ENCODE measurements at places on chromosomes 7 and 10.

DNA sequence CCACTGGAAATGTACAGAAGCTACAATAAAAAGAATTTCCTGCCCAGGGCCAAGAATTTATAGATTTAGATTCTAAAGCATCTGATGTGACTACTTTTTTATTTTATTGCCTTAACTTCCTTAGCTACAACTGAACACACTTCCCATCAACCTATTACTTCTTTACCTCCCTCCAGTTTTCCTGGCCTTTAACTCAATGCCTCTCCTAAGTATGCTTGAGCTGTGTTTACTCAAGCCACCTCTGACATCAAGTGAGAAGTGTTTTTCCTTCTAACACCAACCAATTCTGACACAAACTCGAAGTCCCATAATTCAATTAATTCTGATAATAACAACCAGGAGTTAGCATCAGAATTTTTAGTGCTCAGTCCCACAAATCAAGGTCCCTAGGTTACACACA lies 170.0 kb downstream of the IMMP2L start:
- no peak for DNase-seq

DNA sequence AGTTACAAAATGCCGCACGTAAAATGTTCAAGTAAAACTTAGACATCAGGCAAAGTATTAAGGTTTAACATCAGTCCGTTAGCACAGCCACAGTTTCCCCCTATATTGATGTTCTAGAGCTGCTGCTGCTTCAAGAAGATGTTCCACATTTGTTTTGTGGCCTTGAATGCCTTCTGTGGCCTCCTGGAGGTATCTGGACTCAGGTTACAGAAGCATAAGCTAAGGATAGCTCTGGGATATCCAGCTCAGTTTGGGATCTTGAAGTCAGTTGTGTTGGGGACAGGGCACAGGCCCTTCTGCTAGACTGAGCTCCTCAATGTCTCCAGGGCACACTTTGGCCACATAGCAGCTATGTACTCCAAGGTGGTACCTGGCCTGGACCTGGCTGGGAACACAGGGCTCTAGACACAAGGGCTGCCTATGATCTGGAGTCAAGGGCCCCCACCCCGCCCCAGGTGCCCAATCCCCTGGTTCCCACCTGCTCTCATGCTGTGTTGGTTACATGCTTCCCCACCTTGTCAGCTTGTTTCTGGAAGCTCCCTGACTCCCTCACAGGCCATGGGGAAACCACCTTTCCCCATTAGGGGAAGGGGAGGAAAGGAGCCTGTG lies 4.7 kb downstream of the PYROXD2 start:
- no peak for DNase-seq

DNA sequence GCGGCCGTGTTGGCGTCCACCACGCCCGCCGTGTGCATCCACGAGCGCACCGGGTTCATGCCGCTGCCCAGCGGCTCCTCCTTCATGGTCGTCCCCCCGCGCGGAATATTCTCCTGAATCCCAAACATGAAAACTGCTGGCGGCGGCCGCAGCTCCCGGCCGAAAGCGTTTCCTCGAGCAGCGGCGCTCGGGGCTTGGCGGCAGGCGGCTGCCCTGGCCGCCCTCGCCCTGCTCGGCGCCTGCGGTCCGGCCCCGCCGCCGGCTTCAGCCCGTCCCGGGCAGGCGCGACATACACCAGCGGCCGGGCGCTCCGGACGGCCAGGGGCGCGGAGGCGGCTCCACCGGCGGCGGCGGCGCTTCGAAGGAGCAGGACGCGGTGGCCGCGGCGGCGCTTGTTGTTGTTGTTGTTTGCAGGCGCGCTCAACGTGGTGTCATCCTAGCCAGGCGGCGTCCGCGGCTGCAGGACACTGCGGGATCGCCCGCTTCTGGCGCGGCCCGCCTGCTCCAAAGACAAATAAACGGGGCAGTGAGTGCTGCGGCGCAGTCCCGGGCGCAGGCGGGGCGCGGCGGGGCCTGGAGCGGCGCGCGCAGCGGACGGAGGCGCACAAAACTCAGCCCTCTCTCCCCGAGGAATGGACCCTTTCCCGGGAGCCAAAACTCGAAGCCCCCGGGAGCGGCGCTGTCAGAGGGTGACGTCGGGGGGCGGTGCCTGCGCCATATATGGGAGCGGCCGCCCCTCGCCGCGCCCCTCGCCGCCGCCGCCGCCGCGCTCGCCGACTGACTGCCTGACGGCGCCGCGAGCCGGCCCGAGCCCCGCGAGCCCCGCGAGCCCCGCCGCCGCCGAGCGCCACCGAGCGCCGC lies at the start of gene EBF3:
Gene EBF3 (minus strand): TSS at position 634 of the 861 bp plus-strand sequence. CDS start 506 bp downstream, at position 128.
- no peak for DNase-seq

GRCh38 chr10:122207596-122207995 lies 63.5 kb upstream of the BTBD16 start:
- DNase-seq: peak; percentile 73

GRCh38 chr7:157001920-157002818 lies 8.3 kb downstream of the MNX1 start:
- DNase-seq: no peak

- DNase-seq: no peak
These were observed 73.5 kb downstream of the CDK6 start for GRCh38 chr7:92762851-92763250.

DNA sequence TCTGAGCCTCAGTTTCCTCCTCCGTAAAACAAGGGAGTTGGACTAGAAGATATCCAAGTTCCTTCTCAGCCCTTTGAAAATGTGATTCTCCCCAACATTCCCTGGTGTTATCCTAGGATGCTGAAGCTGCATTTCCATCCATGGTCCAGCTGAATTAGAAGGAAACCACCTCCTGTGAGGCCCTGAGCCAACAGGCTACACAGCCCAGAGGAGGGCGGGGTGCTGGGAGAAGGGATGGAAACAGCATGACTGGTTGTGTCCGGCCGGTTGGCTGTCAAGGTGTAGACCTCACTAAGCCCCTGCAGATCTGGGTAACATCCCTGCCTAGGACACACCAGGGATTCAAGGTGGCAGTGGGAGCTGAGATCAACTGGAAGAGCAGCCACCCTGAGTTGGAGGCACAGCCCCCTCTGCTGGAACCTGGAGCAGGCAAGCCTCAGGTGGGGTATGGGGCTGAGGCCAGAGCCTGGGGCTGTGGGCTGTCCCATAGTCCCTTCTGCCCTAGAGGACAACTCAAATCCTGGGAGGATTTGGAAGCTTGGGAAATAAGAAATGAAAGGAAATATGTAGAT lies 72.0 kb downstream of the PAX2 start:
- no peak for DNase-seq

DNA sequence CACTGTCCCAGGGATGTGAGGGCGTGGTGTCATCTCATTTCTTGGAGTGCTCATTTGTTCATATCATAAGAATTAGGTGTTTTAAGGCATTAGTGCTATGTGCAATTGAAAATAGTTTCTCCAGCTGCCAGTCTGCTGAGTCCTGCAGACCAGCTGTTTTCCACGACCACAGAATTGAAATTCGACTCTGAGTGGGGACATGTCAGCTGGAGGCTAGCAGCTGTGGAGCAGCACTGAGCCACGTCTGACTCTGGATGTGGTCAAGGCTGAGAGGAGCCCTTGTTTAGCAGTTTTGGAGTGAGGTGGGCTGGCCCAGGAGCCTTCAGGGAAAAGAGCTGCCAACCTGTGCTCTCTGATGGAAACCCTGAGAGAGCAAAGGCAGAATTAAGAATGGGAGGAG lies 156.3 kb upstream of the GRB10 start:
- DNase-seq: no peak

DNA sequence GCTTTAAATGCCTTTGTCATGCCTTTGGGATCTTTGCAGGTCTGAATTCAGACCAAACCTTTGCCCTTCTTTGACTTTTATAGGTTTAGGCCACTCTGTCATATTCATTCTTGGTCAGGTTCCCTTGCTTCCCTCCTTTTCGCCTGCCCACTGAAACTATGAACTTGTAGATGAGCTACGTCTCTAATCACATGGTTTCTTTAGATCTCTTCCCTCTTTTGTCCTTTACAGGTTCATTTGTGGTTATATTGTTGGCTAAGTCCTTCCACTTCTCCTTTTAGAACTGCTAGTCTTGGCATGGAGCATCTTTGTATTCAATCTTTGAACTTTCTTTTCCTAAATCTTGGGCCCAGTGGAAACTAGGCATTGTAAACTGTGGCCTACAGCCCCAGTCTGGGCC lies 104.0 kb upstream of the ZEB1 start:
- peak; percentile 2 for DNase-seq

DNA sequence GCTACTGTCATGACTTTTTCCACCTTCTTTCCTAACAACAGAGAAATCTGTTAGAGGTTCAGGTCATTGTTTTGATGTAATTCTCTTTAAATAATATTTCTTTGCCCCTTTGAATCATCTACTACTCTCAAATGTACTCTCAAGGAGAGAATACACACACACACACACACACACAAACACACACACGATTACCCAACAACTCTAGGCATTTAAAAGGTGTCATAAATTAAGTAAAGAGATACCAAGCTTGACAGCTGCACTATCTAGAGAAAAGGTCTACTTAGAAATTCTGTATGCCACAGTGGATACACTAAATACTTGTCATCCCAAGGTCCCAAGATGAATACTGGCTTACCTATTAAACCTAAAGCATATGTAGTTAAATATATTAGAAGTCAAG lies 4.8 kb downstream of the PANK1 start:
- no peak for DNase-seq

- no peak for DNase-seq
These were observed 1.3 kb downstream of the SP8 start for GRCh38 chr7:20785157-20786048.

GRCh38 chr7:47442605-47442865 lies 139.4 kb downstream of the TNS3 start:
- DNase-seq: no peak

- no peak for DNase-seq
These were observed 104.9 kb downstream of the SPDYE5 start for GRCh38 chr7:75596727-75597614.

GRCh38 chr10:80760914-80761371 lies 223.2 kb downstream of the SH2D4B start:
- DNase-seq: no peak

DNA sequence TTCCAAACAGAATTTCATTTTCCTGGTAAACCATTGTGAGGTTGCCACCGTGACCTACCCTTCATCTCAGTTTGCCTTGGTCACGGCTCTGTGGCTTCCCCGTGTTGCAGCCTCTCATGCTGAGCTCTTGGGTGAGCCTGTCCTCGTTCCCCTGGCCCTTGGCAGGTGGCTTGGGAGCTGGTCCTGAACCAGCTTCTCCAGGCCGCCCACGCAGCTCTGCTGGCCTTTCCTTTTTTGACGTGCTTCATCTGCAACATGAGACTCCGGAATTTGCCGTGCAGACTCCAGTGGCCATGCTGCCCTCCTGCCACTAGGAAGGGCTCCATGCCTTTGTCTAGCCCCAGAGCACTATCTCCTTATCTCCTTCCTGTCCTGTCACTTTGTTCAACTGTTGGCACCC lies 93.0 kb upstream of the NPS start:
- no peak for DNase-seq

DNA sequence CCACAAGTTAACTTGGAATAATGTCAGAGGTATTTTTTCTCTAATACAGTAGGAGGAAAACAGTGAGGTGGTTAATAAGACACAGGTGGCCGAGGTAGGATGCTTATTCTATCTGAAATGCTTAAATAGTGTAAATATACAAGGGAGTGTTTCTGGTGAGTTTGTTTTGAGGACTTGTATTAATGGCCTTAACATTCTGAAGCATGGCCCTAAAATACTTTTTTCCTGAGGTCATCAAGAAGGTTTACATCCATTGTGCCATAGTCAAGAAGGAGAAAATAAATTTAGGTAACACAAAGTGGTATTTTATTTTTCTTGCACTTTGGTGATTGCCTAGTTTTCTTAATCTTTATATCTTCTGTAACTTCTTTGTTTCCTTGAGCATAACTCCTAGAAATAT lies 18.8 kb downstream of the GNAI1 start:
- no peak for DNase-seq
